Fibroblast of villous mesenchyme (primary cell): ENCODE measurements at places on chromosomes 5 and 9. TPM values are rescaled to one million over a fixed set of nuclear protein-coding genes. Genes with fewer than 3 reads are reported as not detected.

NPR3 gene
- total RNA-seq: 2.9 and 6.5 TPM in 2 replicates

SPINK13 gene
- total RNA-seq: not detected in 2 replicates

SARDH gene
- total RNA-seq: 5.5 and 6.0 TPM in 2 replicates

PCDHGC5 gene
- total RNA-seq: 2.6 TPM in 2 replicates

ABO gene
- not detected in 2 replicates for total RNA-seq
